ENCODE measurements at places on chromosomes 4 and X.

DNA sequence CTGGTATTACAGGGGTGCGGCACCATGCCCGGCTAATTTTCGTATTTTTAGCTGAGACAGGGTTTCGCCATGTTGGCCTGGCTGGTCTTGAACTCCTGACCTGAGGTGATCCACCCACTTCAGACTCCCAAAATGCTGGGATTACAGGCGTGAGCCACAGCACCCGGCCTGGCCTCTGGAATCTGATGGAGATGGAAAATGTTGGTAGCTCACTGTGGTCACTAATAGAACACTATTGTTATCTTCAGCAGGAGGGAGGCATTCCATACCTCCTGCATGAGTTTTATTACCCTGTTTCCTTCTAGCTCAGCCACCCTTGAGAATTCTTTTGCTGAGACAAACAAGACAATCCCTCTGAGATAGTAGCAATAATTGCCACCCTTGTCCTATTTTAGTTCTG lies 105.0 kb downstream of the SHROOM3 start:
- no peak for DNase-seq

- DNase-seq, result no peak
Measured at GRCh38 chrX:153736871-153737441, 12.3 kb downstream of the ABCD1 start.

- no peak for DNase-seq
Measured at GRCh38 chrX:23201706-23202105, 132.9 kb upstream of the PTCHD1 start.

GRCh38 chr4:25535278-25535677 lies 120.4 kb upstream of the SLC34A2 start:
- DNase-seq, result no peak

- no peak for DNase-seq
Measured at GRCh38 chr4:148634476-148634875, 192.3 kb upstream of the NR3C2 start.

- DNase-seq, result no peak
Measured at GRCh38 chrX:42954880-42955279, 176.9 kb upstream of the PPP1R2C start.

GRCh38 chrX:70168238-70169188 lies 8.8 kb upstream of the DGAT2L6 start:
- no peak for DNase-seq

GRCh38 chr4:10981576-10981975 lies 297.0 kb upstream of the CLNK start:
- DNase-seq, result no peak

DNA sequence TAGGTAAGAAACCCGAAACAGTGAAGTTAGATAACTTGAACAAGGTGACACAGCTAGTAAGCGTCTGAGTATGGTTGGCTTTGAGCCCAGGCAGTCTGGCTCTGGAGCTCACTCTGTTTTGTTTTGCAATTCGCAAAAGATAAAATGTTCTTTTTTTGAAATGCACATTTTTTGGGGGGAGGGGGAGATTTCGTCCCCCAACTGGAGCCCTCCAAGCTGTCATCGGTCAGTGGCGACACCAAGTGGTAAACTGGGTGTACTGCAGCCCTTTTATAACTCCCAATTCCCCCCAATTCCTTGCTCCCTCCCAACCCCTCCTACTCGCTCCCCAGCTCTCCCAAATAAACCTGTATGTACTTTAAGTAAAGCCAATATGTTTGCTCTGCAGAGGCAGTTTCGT lies 2.8 kb upstream of the CLCN5 start:
- peak; percentile 2 for DNase-seq

GRCh38 chr4:88078579-88078978 lies 71.1 kb downstream of the PKD2 start:
- no peak for DNase-seq

DNA sequence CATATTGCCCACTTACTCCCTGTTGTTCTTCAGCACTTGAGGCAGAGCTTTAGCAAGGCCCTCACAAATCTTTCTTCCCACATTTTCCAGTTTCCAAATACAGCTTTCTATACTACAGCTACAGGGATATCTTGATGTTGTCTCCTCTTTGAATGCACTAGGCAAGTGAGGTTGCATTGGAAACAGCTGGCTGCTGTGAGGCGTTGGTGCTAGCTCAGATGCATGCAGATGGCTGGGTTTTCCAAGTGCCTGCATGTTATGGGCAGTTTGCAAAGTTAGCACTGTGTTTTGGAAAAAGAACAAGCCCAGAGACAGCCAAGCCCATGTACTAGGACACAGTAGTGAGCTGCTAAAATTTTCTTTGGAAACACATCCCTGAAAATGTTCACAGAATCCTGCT lies 315.1 kb upstream of the RASGEF1B start:
- no peak for DNase-seq

GRCh38 chr4:105014234-105014633 lies 132.4 kb upstream of the TET2 start:
- no peak for DNase-seq

GRCh38 chr4:24169956-24170355 lies 280.1 kb upstream of the PPARGC1A start:
- DNase-seq, result no peak

- DNase-seq, result no peak
Measured at GRCh38 chrX:74451450-74452198, 30.3 kb downstream of the SLC16A2 start.

- no peak for DNase-seq
Measured at GRCh38 chrX:107724653-107725052, 50.9 kb downstream of the TSC22D3 start.

DNA sequence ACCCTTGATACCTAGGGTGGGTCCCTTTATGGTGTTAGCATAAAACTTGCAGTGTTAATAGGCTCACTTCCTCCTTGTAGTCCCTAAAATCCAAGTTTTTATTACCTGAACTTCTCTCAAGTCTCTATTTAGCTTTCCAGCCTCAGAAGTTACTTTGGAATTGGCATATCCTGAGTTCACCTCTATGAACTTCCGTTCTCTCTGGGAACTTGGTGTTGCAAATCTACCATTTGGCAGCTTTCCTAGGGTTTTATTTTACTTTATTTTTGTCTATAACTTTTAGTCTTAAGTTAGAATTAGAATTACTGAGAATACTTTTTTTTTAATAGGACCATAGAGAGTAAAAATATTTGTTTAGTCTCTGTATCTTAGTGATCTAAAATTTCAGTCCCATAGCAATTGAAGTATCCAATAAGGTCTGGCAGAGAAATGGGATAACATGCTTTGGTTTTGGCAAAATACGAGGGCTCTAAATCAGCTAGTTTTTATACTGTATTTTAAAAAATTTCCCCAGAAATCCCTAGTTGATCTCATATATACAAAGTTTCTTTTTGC lies 30.3 kb upstream of the NAF1 start:
- DNase-seq, result no peak

- DNase-seq, result no peak
Measured at GRCh38 chr4:40990899-40991265, 223.5 kb downstream of the APBB2 start.

DNA sequence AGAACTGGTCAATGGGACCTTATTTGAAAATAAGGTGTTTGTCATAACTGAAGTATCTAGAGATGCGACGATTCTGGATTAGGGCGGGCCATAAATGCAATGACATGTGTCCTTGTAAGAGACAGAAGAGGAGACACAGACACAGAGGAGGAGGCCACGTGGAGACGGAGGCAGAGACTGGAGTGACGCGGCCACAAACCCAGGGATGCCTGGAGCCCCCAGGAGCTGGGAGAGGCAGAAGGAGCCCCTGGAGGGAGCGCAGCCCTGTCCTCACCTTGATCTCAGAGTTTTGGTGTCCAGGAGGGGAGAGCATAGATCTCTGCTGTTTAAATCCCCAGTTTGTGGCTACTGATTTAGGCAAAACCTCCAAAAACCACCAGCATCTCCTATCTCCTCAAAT lies 5.0 kb downstream of the GTPBP6 start:
- DNase-seq, result no peak

DNA sequence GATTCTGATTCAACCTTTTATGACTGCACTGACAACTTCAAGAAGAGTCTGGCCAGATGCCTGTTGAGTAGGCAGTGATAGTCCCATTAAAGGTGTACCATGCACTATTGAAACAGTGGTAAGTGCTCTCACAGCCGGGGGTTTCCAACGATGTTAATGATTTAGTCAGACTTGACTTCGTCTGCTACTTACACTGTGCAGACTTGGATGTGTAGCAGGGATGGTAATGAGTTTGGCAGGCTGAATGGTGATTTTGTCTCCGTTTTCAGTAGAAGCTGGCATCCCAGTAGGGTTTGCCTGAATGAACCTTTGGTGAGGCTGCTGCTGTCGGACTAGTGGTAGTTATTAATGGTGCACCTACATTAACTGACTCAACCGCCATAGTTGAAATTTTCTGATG lies 52.0 kb upstream of the TMSB15B start:
- no peak for DNase-seq

DNA sequence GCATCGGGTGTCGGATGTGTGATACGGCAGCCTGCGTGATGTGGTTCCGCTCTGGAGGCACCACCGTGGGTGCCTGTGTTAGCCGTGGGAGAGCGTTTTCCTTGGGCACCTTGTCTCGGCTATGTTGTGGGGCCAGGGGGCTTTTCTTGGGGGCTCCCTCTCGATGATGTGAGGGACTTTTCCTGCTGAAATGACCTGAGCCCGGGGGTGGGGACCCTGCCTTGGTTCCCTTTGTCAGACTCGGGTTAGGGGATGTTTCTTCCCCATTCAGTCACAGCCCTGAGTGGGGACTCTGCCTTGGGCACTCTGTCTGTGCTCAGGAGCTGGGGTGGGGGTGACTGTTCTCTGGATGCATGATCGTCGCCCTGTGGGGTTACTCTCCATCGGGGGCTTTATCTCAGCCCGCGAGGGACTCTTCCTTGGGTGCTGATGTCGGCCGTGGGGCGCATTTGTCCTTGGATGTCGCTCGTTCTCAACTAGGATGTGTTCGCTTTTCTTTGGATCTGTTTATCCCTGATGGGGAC lies 26.7 kb downstream of the CT45A3 start:
- no peak for DNase-seq

- no peak for DNase-seq
Measured at GRCh38 chr4:61580721-61581377, 380.7 kb downstream of the ADGRL3 start.

DNA sequence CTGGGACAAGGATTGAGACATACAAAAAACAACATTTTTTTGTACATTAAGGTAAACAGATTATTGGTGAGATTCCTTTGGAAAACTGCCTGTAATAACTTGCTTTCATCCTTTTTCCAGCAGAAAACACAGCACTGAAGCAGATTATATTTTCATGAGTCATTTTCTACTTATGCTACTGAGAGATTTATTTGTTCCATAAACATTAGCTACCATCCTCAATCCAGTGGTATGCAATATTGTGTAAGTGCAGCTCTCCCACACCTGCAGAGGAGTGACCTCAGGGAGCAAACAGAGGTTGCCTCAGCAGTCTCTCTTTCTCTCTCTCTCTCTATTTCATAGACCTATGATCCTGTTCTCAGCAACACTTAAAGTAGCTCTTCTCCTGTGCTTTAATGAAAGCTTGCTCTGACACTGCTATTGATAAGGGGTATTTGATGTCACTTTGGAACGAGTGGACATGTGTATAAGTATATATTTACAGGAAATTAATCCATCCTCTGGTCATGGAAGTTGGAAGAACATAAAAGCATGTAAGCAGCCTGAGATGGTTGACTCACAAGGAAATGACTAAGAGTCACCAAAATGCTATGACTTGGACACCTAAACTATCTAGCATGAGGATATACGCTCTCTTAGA lies 163.7 kb upstream of the SPANXC start:
- no peak for DNase-seq

- DNase-seq, result no peak
Measured at GRCh38 chrX:127466211-127466610, 586.0 kb downstream of the ACTRT1 start.

DNA sequence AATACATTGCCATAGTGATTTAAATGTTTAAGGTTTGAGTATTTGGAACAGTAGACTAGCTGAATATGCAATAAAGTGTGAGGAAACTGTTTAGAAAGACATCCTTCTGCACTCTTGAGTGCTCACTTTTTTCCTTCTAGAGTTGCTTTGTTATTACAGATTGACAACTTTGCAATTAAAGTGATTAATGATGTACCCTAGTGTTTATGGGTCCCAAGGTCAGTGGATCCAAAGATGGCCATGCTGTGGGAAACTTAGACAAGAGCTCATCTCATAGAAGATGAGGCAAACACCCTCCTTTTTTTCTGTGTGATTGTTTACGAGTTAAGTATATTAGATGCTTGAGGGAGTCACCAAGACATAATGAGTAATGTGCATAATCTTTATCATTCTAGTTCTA lies 118.8 kb downstream of the PDLIM5 start:
- no peak for DNase-seq

DNA sequence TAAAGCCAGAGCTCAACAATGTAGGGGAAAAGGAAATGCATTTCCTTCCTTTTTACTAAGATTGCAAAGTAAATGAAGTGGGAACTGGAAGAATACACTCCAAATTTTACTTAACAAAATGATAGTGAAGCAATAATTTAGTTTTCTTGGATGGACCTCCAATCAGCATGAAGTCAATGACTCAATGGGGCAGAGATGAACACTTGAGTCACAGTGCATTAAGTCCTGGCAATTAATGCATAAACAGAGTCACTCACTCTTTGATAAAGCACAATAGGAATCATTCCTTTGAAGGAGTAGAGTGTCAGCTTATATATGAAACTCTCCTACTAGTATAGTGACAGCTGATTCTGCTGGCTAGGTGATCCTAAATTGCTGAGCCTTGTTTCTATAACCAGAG lies 66.7 kb upstream of the FRAS1 start:
- DNase-seq, result no peak

DNA sequence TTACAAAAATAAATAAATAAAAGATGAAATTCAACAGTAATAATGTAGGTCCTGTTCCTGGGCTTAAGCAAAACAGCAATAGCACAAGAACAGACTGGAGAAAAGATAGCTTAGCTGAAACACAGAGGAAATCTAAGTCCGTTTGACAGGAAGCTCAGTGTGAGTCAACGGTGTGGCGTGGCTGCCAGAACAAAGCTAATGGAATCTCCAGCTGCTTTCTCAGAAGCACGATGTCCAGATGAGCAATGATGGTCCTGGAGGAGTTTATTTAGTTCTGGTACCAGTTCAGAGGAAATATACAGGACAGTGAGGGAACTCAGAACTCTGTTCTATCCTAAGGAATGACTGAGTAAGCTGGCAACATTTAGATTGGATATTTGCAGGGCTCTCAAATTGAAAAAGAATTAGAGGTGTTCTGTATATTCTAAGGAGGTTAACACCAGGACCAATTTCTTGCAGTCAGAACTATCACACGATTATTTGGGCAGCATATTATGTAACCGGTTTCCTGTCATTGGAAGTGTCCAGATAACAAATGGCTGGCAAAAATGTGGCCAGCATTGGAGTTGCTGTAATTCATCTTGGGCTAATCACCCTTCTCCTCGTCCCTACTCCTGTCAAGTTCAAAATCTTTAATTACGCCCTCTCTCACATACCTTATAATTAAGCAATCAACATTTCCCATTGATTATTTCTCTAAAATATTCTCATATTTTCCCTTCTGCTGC lies 12.7 kb downstream of the GAB3 start:
- DNase-seq, result no peak

GRCh38 chr4:12595489-12595888 lies 888.7 kb downstream of the RAB28 start:
- no peak for DNase-seq

- no peak for DNase-seq
Measured at GRCh38 chr4:185215261-185215660, 5.9 kb downstream of the SNX25 start.
